ENCODE measurements at places on chromosomes 4 and X.

DNA sequence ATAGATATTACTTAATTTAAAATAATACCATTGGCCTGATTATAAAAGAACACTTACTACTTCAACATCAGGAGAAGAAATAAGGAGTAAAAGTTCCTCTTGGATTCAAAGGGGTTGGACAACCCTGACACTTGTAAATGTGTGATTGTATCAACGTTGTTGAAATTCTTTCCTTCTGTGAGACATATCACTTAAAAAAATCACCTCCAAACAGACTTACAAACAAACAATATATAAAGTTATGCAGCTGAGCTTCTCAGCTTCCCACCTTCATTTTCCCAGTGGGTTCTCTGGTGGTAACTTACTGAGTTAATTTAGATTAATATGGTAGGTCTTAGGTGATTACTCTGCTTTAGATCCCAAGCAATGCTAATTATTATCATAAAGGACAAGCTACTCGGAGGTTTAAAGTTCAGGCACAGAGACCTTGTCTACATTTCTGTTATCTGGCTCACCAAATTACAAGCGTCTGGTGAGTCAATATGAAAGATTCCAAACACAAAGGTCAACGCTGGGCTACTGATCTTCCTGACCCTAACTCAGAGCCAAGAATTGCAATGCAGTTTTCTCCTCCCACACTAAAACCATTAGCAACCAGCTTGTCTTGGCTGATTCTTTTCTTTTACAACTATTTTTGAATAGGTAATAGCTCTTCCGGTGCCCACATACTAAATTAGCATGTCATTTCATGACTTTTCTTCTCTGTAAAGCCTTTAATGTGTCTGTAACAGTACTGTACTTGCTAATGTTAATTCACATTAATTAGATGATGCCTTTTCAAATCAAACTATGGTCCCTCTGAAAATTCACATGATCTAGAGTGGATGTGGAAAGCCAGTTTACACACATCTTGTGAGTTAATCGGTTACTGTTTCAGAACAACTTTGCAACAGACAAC, 157.6 kb downstream of the RASL11B start:
- DNase-seq = no peak

DNA sequence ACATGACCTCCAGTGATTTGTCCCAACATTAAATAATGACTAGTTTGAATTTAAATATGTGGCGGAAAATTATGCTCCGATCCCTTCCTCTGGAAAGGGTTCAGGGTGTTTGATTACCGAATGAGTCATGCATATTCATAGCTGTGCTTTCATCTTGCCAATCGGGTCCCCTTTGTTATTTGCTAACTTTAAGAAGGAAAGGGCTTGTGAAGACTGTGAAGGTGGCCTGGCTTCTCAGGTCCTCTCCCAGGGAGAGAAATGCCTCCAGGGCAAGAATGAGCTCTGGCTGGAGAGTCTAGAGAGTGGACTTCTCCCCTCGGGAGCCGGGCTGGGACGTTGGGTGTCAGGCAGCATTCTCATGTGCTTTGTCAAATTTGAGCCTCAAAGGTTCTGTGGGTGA, 155.5 kb upstream of the PSAPL1 start:
- no peak for DNase-seq

DNA sequence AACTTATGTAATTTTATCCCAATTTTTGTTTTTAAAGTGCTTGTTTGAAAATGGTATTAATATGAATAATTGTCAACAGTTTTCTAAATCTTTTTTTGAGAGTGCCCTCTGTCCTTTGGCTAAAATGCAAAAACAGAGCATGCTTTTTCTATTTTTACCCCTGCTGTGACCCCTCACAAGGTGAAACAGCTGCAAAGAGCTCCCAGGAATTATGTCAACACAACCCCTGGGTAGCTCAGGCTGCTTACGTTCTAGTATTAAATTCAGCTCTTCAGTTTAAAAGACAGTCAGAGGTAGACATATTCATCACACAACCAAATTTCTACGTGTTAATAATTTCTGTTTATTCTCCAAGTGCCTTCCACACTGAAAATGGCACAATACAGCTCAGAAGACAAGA, 367.5 kb downstream of the PRDM5 start:
- no peak for DNase-seq

- DNase-seq = no peak
Observed at GRCh38 chr4:23476515-23477090, 413.2 kb downstream of the PPARGC1A start.

DNA sequence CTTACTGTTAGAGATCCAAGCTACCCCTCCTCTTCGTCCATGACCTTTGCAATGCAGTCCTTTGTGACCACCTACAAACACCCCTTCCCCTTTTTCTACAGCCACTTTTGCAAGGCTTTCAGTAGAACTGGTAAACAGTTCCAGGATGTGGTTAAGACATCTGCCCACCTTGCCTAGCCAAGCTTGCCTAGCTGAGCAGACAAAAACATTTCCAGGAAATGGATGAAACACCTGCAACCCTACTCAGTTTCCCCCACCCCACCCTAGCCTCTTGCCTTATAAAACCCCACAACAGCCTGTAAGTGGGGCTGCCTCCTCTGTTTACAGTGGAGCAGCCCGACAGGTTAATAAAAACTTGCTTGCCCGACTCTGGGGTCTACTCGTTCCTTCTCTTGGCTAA, 133.8 kb downstream of the ZC4H2 start:
- no peak for DNase-seq

DNA sequence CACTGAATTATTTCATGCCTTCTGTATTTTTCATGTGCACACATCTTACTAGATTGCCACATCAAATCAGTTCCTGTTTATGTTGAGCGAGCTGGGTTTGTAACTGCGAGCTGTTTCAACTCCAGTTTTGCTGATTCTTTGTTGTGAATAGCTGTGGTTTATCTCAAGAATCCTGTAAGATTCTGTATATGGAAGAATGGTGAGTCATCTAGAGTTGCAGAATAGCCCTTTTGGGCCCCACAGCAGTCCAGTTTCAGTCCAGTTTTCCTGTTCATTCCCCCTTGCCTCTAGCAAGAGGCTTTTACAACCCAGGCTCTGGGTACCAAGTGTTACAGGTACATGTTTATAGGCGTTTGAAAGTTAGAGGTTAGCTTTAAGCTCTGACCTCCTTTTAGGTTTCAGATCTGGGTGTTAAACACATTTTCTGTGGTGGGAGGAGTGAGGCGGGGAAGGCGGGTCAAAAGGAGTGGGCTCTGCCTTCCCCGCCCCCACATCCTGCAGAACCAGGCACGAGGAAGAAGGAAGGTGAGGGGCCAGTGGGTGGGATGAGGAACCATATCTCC, 32.7 kb downstream of the TBC1D14 start:
- no peak for DNase-seq

DNA sequence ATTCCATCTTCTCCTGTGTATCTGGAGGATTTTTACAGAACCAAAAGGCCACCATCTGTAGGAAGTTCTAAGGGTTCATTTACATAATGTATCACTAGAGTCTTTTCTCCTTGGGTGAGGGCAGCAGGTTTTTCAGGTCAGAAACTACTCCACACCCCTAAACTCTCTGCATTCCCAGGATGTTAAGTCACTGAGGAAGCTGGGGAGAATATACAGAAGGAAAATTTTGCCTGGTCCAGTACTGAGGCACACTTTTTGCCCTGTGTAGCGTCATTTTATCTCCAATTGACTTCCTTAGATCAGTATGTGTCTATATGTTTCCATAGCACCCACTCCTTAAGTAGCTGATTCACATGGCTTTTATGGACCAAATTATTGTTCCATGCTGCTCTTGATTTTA, 17.0 kb downstream of the XKRX start:
- DNase-seq = no peak

GRCh38 chr4:182103614-182104319, 139.4 kb upstream of the TENM3 start:
- DNase-seq = no peak

Data from nucleus accumbens (tissue), 56 donors.